Effector CD4-positive, alpha-beta T cell (primary cell): ENCODE measurements at places on chromosomes 16 and 17.

DNA sequence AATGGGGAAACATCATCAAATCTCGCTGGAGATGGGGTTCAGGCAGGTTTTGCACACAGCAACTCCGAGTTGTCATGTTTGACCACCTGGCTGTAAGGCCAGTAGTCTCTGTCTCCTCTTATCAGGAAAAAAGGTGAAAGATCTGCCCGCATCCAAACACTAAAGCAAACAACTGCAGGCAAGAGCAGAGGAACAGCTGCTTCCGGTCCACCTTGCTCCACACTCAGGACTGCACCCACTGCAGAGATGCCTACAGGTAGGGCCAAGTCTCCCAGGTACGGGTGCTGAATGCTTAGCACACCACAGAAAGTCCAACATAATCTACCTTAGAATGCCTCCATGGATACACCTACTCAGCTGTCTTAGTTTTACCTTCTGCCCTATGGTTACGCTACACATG, 7.3 kb downstream of the TEX2 start:
- DNase-seq = no peak

GRCh38 chr17:58120195-58120822, 27.9 kb upstream of the OR4D1 start:
- DNase-seq = peak; percentile 41

DNA sequence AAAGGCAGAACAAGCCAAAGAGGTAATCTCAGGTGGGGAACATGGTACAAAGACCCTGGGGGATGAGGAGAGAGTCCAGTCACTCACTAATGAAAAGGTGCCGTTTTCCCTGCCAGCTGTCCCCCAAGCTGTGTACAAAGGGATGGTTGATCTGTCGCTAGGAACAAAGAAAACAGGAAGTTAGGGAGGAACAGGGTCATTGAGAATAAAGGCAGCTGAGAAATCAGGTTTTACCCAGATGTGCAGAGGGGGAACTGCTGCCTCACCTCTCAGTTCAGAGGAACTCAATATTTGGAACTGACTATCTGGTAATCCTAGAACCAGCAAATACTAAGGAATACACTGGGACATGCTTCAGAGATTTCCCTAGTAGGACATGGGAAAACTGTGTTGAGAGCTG, 1.5 kb downstream of the RSKR start:
- DNase-seq = no peak

- peak; percentile 43 for DNase-seq
Observed at GRCh38 chr17:37373530-37374159, 2.1 kb upstream of the C17orf78 start.

DNA sequence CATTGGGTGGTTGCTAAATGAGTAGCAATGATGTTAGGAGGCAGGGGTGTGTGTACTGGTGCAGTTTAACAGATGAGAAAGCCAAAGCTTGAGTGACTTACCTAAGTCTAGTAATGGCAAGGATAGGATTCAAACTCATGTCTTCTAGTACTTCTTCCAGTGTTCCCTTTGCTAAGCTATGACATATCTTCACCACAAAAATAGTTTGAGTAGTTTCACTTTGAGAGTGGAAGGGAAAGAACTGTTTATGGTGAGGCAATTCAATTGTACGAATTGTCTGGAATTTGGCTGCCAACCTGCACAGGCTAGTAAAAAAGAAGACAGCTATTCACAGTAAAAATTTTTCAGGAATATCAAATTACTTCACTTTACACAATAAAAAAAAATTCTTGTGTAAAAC, 138.0 kb downstream of the NLK start:
- no peak for DNase-seq

- no peak for DNase-seq
Observed at GRCh38 chr16:50667497-50668367, 13.4 kb downstream of the SNX20 start.

DNA sequence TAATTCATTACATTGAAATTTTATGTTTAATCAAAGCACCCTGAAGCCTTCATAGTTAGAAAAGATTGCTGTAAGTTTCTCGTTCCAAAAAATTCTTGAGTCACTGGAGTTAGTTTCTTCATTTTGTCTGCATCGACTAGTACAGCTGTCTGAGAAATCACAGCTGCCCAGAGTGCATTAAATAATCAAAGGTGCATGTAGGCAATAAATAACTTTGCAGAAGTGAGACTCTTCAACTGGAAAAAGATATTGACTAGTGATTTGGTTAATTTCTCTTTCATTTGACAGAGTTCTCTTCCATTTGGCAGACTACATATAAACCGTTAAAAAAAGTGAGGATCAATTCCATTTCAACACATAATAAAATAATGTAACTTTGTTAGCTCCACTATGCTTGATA, 234.0 kb downstream of the CNTNAP4 start:
- DNase-seq = no peak

- peak; percentile 30 for DNase-seq
Observed at GRCh38 chr16:28136751-28137434, 73.4 kb upstream of the GSG1L start.

DNA sequence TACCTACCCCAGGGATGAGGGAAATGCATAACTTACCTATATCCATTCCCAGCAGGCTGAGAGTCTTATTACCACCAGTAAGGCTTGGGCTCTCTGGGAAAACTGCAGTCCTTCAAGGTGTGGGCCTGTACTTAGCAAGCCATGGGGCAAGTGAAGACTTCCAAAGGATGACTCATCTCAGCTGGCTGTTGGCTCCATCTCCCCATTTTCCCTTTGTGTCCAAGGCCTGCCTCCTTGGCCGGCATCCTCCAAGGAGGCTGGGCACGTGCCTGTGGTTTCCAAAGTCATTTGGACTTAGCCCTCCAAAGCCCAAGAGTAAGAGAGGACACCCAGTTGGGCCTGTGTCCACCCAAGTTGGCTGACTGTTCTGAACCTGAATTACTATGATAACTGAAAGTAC, 89.8 kb downstream of the TMEM100 start:
- DNase-seq = no peak

DNA sequence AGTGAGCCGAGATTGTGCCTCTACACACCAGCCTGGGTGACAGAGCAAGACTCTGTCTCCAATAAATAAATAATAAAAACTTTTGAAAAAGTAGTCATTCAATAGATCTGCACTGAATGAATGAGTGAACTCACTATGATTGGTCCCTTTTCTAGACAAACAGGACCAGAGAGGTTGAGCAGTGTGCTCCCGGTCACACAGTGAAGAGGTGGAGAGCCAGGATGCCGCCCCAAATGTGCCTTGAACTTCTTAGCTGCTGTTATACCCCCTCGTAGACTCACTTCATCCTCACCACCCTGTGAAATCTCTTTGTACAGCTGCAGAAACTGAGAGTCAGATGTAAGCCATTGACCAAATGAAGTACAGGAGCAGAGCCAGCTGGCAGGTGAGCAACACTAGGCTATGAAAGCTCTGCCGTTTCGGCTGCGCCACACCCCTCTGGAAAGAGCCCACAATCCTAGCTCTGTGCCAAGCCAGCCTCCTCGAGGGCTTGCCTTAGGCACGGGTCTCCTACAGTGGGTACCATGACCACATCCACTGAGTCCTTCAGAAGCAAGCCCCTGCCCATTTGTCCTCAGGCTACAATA, 7.8 kb upstream of the KIAA0513 start:
- DNase-seq = no peak

DNA sequence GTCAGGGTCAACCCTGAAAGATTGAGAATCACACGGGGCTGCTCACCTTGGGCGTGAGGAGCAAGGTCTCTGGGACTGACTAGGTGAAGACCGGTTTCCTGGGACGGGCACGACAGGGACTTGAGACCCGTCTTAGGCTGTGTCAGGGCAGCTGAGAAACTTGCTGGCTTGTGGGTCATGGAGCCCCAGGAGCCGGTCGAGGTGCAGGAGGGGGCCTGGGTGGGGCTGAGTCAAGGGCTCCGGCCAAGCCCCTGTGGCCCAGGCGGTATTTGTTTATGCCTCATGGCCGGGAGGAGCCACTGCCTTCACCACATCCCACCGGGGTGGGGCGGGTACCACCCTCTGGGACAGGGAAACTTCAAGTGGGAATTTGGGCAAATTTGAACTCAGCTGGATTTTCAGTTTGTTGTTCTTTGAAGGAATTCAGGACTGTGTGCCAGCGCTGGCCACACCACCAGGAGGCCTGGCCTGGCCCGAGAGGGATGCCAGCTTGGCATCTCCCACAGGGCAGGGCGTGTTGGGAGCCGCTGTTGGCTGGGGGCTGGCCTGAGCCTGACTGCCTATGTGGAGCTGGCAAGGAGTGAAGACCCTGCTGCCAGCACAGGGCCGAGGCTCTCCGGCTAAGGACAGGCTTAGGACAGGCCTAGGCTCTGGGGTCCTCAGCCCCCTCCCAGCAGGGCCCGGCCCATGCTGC, 116.1 kb downstream of the METRNL start:
- no peak for DNase-seq

- DNase-seq = no peak
Observed at GRCh38 chr17:35795007-35795870, at the start of gene MMP28. TSS of gene MMP28 (minus strand) at chr17:35795641. CDS start at chr17:35795377, 264 bp downstream.

GRCh38 chr16:11946433-11946832, 4.6 kb upstream of the NPIPB2 start:
- DNase-seq = no peak
